ENCODE measurements at places on chromosomes 4 and X.

GRCh38 chr4:118948545-118949144, 60.0 kb downstream of the SYNPO2 start:
- DNase-seq = no peak

- no peak for DNase-seq
Measured at GRCh38 chrX:641671-642435, 11.3 kb downstream of the SHOX start.

DNA sequence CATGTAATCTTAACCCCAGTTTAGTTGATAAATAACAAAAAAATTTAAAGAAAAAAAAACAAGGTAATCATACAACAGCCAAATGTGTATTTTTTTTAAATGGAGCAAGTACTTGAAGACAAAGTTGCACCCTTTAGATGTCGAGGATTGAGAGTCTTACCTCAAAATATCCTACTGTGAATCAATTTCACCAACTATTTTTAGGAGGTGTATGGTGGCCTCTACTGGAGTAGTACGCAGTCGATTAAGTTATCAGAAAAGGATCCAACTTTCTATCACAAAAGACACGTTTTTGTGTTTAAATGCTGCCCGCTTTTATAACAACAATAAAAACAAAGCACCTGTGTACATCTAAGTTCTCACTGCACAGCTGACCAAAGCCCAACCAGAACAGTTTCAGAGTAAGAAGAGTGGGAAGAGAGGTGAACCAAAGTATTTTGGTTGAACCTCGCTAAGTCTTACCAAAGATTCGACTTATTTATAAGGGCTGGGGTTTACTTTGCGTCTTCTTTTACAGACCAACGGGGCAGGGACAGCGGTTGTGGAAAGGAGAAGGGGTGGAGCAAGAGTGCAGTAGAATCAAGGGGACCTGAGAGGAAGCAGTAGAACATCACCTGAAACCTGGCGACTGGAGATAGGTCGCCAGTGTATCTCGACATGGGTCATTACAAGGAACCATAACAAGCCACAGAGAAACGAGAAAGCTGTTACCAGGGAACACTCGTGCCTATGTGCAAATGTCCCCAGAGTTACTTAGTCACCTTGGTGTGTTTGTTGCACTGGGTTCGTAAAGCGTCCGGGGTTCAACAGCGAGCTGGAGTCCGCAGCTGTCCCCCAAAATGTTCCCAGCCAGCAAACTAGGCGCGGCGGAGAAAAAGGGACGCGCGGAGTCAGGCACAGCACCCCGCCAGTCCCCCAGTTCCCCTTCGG, 1.1 kb downstream of the RPS6KA6 start:
- DNase-seq = no peak

DNA sequence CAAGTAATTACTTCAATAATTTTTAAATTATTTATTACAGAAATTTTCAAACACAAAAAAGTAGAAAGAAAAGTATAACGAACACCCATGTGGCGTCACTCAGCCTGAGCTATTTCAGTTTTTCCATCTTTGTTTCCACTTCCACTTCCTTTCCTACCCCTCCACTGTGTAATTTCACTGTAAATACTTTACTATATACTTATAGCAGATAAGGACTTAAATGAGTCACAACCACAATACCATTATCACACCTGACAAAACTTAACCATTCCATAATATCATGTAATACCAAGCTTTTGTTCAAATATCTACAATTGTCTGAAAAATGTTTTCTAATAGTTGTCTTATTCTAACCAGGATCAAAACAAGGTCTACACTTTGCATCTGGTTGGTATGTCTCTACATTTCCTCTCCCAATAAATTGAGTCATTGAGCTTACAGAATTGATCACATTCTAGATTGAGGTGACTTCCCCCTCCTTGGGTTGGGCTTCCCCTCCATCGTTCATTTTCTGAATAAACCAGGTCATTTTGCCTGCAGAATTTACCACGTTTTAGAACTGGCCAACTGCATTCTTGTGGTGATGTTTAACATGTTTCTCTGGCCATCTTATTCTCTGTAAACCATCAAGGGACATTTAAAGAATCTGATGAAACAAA, 48.7 kb downstream of the ATP10D start:
- no peak for DNase-seq

GRCh38 chrX:34880656-34881055, 61.9 kb upstream of the FAM47B start:
- DNase-seq = peak; percentile 43

DNA sequence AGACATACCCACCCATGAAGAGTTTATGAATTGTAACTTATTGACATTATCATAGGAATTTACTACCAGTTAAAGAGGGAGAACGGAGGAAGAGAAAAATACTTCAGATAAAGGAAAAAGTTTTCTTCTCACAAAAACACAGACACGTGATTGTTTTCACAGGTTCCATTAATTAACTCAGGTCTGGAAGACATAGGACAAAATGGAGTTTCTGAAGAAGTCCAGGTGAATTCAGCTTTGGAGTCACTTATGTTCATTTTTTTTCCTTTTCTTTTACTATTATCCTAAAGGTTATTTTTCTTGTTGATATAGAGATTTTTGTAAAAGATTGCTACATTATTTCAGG, 20.5 kb downstream of the NIPAL1 start:
- DNase-seq = no peak

GRCh38 chr4:100644150-100644549, 126.3 kb upstream of the EMCN start:
- DNase-seq = no peak

DNA sequence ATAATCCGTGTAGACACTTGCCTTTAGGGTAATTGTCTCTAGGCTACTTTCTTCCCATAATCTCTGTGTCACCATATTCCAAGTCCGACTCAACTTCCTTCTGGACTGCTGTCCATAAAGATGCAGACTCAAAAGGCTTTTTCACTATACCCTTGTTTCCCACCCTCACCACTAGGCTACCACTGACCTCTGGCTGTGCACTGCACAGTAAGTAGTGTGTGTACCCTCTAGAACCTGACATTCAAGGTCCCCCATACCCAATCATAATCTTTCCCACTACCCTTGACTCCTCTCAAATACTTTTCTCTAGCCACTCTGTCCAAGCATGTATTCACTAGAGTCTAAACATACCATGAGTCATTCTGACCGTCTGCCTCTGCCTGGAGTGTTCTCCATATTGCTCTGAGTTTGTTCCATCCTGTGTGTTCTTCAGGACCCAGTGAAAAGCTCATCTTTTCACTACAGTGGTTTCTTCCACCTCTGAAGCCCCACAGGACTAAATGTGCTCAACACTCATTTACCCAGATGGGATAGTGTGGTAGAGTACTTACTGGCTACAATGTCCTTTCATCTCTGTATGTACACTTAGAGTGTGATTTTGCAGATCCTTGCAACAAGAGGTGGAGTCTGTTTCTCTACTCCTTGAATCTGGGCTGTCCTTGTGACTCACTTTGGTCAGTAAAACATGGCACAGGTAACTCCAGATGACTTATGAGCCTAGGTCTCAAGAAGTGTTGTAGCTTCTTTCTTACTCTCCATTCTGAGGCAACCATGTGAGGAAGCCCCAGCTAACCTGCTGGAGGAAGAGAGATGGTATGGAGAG, 17.4 kb downstream of the JADE3 start:
- DNase-seq = peak; percentile 19

DNA sequence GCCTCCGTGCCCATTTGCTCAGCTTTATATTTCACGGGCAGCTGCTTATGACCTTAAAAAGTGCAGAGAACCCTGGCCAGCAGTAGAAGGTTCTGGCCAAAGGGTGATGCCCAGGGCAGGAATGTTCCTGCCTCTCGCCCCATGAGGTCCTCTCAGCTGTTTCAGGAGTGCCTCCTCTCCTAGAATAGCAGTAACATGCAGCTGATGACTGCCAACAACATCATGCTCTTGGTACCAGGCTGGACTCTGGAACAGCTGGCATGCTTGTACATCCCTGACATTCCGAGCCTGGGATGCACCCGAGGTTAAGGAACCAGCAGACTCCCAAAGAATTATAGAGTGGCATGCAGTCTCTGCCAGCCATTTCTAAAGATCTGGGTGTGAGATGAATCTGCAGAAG, 11.7 kb upstream of the TENM3 start:
- no peak for DNase-seq

DNA sequence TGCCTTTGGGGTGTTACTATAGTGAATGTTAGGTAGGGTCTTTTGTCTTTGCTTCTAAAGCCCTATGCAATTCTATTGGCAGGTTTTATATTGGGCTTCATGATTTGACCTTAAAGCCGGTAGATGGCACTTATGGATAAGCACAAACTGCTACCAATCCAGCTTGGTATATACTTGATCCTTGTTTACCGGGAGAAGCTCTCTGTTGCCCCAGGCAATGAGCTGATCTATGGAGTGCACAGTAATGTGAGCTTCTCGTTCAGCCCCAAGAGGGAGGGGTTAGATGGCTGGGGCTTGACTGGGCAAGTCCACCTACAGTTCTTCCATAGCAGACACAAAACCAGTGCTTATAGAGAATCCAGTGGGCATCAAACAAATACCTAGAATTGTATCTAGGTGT, 287.2 kb upstream of the CT83 start:
- no peak for DNase-seq

GRCh38 chr4:32597354-32597753, 1877.2 kb downstream of the PCDH7 start:
- no peak for DNase-seq

DNA sequence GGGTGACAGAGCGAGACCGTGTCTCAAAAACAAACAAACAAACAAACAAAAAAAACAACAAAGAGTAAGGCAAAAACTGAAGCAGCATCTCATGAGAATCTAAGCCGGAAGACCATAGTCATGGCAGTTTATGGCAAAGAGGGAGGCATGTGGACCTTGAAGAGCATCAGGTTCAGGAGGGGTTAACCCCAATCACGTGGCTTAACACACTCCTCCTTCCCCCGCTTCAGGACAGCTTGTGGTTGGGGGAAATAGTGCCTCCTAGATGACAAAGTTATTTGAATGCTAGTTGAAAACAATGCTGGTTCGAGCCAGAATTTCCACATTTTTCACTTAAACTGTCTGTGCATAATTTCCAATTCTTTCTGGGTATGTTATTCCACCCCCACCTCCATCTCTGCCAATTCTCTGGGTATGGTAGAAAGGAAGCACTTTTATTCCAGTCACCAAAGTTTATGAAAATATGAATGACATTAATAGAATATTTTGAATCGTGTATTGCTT, 11.7 kb upstream of the MAP7D3 start:
- DNase-seq = no peak

GRCh38 chrX:135973025-135973547, 702 bp downstream of the MMGT1 start:
- DNase-seq = peak; percentile 9

GRCh38 chr4:38980903-38981676, 51.1 kb downstream of the TMEM156 start:
- DNase-seq = peak; percentile 50

GRCh38 chr4:64266669-64267068, 142.6 kb downstream of the TECRL start:
- DNase-seq = no peak

DNA sequence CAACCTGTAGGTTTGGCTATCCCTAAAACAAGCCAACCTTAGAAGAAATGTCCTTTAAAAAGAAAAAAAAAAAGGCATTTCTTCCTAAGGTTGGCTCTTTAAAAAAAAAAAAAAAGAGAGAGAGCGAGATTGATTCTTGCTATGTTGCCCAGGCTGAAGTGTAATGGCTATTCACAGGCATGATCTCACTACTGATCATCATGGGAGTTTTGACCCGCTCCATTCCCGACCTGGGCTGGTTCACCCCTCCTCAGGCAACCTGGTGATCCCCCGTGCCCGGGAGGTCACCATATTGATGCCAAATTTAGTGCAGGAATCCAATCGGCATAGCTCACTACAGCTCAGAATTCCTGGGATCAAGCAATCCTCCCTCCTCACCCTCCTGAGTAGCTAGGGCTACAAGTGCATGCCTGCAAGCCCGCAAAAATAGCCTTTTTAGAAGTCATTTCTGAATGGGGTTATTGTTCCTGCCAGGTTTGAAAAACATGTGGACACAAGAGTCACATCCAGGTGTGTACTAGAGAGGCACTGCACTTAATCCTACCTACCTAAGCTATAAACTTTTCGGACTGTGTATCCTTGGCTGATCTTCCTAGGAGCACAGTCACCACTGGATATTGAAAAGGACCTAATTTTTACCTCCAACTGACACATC, 61.4 kb upstream of the ZCCHC13 start:
- no peak for DNase-seq

DNA sequence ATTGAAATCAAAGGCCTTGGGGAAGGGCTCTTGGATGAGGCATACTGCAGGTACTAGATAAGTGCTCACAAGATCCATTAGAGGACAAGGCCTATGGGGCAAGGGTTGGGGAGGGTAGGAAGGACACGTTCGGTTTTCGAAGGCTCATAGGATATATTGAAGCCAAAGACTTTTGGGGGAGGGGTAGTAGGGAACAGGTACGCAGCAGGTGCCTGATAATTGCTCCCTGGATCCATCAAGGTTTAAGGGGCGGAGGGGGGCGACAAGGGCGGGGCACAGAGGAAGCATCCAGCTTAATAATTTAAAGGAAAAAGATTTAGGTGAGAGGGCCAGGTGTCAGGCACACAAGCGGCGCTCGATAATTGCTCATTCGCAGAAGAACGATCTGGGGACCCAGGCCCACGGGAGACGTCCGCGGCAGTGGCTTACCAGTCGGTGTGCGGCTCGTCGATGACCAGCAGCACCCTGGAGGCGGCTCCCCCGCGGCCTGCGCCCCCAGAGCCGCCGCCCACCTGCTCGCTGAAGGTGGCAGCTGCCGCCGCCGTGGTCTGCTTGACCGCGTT, 653 bp downstream of the SYN1 start:
- no peak for DNase-seq

- DNase-seq = no peak
Measured at GRCh38 chrX:1076871-1077651, 135.4 kb downstream of the CRLF2 start.

DNA sequence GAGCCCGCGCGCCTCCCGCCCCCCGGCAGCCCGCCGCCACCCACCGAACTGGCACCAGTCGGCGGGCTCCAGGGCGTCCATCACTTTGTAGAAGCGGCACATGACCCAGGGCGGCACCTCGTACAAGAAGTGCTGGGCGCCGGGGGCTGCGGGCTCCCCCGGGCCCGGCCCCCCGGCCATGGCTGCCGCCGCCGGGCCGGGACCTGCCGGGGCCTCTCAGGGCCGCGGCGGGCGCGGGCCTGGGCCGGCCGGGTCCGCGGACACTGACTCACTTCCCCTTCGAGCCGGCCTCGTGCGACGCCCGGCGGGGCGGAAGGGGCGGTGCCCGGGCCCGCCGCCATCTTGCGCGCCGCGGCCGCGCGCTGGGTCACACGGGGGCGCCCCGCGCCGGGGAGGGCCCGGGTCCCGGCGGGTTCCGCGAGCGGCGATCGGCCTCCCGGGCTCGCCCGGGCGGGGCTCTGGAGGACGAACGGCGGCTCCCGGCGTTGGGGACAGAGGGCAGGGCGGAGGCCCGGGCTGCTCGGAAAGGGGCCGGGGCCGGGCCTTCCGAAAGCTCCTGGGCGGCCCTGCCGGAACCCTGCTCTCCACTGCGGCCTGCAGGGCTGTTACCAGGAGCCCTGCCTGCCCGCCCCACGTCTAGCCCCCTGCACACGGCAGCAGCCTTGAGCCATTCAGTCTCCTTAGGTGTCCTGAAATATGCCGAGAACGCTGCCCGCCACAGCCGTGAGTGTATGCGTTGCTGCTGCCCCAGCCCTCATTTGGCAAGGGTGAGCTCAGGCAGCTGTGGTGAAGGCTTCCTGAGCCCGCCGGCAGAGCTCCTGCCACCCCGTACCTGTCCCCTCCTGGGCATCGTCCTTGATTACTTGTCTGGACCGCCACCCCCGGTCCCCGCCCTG, at the start of gene IRAK1:
Gene IRAK1, minus strand, starts transcription at position 270 of the 896 bp plus-strand sequence. Its CDS starts 90 bp downstream, at position 180.
- peak; percentile 89 for DNase-seq
